ENCODE measurements at places on chromosomes 7 and 10. TPM values are rescaled to one million over a fixed set of nuclear protein-coding genes. Genes with fewer than 3 reads are reported as not detected.

Gene ZNF487
- 5.4 TPM for total RNA-seq

Gene NET1
- 4.5 TPM for total RNA-seq

Gene COL1A2
- total RNA-seq: 7,512 TPM

Gene VAX1
- total RNA-seq: not detected

Gene CALML5
- total RNA-seq: not detected

Gene PNLIPRP1
- not detected for total RNA-seq

Gene C10orf67
- total RNA-seq: not detected

Gene ACTL6B
- total RNA-seq: not detected

Gene TAS2R4
- 0.12 TPM for total RNA-seq

Gene C10orf90
- 0.15 TPM for total RNA-seq

Gene FOXP2
- 2.7 TPM for total RNA-seq

Gene DIP2C
- total RNA-seq: 11.3 TPM

Gene SMARCD3
- total RNA-seq: 41.3 TPM

Gene HOXA2
- not detected for total RNA-seq

Gene DMBT1
- not detected for total RNA-seq

Gene FAM171A1
- 23.4 TPM for total RNA-seq

Gene FAS
- 28.1 TPM for total RNA-seq

Gene SLC13A1
- total RNA-seq: not detected

Gene PITRM1
- total RNA-seq: 50.7 TPM

Gene ICA1
- total RNA-seq: not detected

Gene RARRES2
- 30.5 TPM for total RNA-seq

Gene MALRD1
- 0.50 TPM for total RNA-seq

Gene ARPC1A
- total RNA-seq: 88.4 TPM

Gene MMP21
- 0.15 TPM for total RNA-seq

Gene TMEM139
- total RNA-seq: not detected

Gene LRRN3
- total RNA-seq: 0.87 TPM

Gene EEPD1
- total RNA-seq: 5.3 TPM

Gene CPA2
- total RNA-seq: not detected

Gene SFTPD
- total RNA-seq: not detected

Gene CDK6
- 14.4 TPM for total RNA-seq

Gene PAX2
- not detected for total RNA-seq

Gene UPK3BL1
- 16.7 TPM for total RNA-seq

Gene ANKRD7
- total RNA-seq: 0.44 TPM

Gene C7orf57
- total RNA-seq: not detected

Gene OR2A5
- total RNA-seq: not detected

Gene ELN
- 20.8 TPM for total RNA-seq

Gene FAM24B
- 0.24 TPM for total RNA-seq

Gene OR13A1
- not detected for total RNA-seq

Gene CNPY1
- total RNA-seq: not detected

Gene C7orf33
- not detected for total RNA-seq

Gene ANKRD1
- 1.6 TPM for total RNA-seq

Gene FANK1
- 1.5 TPM for total RNA-seq

Gene NUPR2
- not detected for total RNA-seq

Gene LOXL4
- 3.9 TPM for total RNA-seq

Gene AGR3
- total RNA-seq: not detected

Gene CALN1
- not detected for total RNA-seq

Gene NPSR1
- not detected for total RNA-seq

Gene MORN4
- total RNA-seq: 15.4 TPM

Gene FOXI2
- not detected for total RNA-seq
